ENCODE measurements at places on chromosomes 4 and X.

DNA sequence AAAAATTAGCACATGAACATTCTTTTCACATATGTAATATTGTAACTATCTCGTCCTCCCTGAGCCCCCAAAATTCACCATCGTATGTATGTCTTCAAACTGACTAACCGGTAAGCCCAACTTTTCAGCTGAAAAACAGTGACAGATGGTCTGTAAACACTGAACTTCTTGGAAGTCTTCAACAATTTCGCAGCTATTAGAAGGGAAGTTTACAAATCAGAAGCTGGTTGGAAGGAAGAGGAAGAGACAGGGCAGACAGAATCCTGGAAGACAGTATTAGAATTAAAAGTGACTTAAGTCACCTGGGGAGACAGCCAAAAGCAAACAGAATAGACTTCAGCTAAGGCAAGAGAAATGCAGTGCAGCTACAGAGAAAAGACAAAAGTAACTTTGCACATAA is 858.4 kb downstream of the ADGRL3 start:
- DNase-seq, result no peak

- DNase-seq, result no peak
Observed at GRCh38 chr4:165634766-165635165, 238.3 kb upstream of the TLL1 start.

DNA sequence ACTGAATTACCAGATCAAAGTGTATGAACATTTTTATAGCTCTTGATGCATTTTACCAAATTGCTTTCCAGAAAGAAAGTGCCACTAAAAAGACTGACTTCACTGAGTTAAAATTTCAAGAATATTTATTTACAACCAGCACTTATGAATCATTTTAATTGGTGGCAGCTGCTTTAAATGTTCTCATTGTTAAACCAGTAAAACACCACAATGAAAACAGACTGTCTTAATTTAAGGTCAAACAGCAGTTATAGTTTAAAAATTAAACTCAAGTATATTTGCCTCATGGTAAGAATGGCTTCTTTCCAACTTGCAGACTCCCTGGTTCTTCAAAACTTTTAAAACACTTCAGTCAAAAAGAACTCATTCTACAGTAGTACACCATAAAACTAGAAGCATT is 36.9 kb downstream of the AMMECR1 start:
- no peak for DNase-seq

DNA sequence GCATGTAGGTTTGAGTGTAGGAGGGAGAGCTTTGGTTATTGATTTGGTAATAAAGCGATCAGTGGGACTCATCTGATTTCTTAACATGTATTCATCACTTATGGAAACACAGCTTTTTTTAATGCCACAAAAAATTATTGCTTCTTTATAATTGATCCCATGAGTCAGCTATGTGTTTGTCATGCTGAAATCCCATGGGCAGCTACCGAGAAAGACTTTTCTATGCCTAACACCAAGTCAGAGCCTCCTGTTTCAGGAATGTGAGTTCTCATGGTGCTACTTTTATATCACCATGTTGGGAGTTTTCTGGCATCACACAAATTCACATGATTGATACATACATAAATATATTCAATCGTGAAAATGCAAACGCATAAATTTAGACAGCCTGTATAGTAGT is 165.7 kb downstream of the RAPGEF2 start:
- no peak for DNase-seq

DNA sequence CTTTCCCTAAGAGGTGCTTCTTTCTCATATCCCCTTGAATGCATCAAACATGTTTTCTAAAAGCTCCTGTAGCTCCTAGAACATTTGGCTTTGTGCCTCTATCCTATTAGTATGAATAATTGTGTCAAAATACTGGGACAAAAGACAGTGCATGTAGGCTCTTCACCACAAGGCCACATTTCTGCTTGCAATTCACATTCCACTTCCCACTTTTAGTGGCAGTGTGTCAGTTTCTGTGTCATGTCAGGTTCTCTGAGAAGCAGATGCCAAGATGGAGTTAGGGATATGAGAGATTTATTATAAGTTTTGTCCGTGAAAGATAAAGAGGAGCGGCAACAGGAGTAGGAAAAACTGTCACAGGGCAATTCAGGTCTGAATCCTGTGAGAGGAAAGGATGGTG is 61.3 kb upstream of the GPRIN3 start:
- DNase-seq, result no peak

DNA sequence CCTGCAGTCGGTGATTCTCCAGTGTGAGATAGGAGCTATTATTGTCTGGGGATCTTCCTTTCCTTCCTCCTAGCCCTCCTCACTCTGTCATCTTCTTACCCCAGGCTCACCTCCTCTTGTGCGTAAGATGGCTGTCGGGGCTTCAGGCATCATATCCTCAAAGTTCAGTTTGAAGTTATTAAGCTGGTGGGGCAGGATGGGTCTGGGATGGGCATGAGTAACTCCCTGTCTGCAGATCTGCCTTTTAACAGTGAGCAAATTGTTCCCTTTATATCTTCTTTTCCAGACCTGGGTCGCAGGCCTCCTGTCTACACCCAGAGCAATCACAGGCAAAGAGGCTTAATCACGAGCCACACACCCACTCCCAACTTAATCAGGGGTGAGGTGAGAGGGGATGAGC is 900 bp upstream of the MTMR1 start:
- DNase-seq, result no peak
